Stimulated activated CD4-positive, alpha-beta T cell treated with anti-CD3 and anti-CD28 coated beads, Interleukin-1b, Interleukin-23, amount 100 ng/mL, for 1 hour (primary cell): ENCODE measurements at places on chromosomes 12 and 14.

DNA sequence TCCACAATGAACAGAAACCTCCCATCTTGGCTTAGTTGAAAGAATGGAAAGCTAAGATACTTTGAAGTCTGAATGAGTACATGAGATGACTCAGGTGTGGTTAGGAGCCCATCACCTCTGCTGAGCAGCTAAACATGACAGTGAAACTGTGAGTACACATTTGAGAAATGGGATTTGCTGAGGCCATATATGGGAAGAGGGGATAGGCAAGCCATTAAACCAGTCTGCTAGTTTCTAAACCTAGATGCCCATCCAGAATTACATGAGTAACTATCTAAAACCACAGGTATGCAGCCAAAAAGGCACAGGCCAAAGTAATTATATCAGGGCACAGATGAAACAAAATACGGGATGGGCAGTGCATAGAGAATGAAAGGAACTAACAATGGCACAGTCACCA, 41.2 kb downstream of the NKX2-1 start:
- DNase-seq, result no peak

DNA sequence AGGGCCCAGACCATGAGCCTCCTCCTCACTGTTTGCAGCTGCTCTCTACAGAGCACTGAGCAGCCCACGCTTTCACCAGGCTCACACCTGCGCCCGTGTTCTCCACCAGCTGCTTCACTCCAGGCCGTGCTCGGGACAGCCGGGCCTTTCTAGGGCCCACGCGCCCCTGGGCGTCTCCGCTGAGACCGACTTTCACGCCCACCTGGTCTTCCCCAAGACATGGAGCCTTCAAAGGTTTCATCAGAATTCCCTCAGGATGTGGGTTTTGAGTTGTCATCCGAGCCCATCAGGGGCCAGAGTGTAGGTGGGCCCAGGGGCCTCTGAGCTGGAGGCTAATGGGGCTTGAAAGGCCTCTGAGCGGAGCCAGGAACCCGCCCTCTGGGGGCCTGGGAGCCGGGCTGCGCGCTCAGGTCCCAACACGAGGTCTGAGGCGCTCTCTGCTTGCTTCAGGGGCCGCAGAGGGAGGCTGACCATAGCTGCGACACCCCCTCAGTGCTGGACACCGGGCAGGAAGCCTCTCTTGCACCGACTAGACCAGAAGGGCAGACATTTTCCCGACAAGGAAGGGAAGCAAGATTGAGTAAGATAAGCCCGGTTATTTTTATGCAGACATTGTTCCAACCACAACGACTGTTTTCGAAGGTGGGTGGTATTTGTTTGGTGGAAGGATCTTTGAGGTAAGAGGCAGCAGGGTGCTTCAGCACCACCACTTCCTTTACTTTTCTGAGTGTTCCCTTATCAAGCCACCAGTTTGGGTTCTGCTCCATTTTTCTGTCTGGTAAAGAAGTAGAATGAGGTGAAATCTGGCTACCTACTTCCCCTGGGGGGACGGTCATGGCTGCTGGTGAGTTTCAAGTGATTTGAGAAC, 125.0 kb upstream of the FUT8 start:
- no peak for DNase-seq

DNA sequence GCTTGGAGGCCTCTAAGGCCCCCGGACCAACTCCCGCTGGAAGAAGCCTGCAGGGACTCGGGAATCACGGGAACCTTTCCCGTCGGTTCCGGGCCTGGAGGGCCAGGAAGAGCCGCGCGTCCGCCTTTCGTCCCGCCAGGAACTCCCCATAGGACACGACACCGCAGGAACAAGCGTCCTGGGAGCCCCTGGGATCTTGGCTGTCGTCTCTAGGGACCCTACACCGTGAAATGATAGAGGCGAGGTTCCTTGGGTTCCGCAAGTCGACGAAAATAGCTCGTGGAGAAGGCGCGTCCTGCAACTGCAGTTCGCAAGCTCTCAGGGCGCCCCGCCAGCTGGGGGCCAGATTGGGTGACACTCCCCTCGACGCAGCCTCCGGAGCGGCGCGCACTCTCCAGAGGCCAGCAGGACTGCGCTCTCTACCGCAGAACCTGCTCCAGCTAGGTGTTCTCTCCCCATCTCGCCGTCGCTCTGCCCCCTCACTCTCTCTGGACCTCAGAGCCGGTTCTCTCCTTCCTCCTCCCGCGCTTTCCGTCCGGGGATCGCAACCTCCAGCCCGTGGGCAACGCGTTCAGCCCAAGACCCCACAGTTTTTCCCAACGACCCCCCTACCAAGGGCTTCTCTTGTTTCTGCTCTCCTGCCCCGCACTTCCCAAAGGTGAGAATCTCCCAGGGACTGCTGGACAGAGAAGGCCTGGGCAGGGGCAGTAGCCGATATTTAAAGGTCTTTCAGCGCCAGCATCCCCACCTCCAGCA, 776 bp downstream of the BMP4 start:
- DNase-seq, result no peak

DNA sequence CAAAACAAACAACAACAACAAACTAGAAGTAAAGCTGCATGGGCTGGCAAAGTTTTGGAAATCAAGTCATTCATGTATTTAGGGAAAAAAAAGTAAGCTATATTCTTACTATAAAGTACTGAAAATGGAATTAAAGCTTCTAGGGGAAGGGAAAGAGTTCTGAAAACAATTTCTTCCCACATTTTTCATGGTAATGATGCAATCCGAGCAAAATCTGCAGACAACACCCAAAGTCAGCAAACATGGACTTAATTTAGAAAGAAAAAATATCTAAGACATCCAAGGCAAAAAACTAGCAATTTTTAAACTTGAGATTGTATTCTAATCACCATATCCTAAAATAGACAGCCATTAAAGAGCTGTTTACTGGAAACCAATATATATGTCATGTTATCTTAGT, 86.3 kb downstream of the LRP6 start:
- DNase-seq, result no peak

DNA sequence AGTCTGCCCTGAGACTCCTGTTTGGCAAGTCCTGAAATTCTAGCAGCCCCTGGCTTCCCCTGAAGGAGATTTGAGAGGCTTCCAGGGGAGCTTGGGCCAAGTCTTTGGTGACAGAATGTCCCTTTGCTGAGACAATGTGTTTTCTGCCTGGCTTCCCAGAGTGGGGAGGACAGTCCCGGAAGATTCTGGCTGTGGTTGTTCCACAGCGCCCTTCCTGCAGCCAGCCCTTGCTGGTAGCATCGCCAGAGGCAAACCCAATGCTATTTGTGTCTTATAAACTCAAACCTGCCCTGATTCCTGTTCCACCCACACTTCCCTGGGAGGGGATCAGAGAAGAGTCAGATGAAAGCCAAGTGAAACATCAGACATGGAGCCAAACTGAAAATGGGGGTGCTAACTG, 56.4 kb upstream of the OAS1 start:
- no peak for DNase-seq

- DNase-seq, result no peak
Measured at GRCh38 chr14:92637228-92637627, 111.2 kb downstream of the LGMN start.

DNA sequence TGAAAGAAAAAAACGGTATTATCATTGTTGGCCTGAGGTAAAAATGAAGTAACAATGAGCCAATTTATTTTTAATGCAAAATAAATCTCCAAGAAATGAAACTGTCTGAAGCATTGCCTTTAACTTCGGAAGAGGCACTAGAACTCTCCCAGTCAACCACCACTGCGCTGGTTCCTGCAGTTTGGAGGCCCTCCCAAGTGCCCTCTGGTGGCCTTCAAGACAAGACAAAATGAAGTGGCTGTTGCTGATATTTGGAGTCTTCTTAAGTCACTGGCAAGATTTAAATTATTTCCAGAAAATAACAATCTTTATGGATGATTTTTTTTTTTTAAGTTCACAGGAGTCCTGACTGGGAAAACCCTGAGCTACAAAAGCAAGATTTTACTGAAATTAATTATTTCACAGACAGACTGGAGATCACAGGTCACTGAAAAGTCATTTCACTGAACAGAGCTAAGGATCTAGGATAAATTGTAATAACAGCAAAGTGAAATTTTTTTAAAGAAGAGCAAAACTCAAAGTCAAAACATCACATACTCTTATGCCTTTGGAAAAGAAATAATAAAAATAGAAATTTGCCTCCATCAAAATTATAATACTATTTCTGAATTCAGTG, 58.2 kb downstream of the DICER1 start:
- DNase-seq, result no peak

DNA sequence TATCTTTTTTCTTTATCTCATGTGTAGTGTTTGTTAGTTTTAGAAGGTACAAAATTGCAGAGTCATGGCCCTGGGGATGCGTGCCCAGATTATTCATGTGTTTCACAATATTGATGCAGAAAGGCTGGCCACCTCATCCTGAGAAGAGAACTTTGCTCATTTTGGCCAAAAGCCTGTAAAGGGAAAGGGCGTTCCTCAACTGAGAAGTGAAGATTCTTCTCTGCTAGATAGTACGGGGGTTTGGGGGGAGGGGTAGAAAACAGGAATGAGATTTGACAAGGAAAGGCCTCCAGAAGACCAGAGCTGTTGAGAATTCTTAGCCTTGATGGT, 1.7 kb downstream of the MGST1 start:
- DNase-seq, result no peak

GRCh38 chr14:104267895-104268294, 129.5 kb downstream of the KIF26A start:
- no peak for DNase-seq

DNA sequence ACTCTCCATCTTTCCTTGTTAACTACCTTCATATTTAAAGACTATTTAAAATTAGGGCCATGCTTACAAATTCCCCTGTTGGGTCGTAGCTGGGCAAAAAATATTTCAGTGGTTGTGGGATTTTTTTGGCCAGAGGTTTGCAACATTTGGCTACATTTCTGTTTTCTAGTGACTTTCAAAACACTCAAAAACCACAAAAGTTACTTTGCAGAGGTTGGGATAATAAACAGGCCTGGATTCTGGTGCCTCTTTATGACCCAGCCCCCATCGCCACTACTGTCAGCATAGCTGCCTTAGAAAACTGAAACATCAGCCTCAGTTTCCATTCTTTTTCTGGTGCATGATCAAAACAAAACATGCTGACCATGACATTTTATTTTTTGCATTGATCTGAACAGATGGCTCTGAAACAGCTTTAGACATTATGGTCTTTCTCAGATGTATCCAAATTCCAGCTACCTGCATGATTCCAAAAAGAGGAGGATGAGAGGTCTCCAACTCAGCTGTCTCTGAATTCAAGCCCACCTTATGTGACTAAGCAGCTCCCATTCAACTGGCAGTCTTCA, 5.2 kb downstream of the DPF3 start:
- no peak for DNase-seq

- no peak for DNase-seq
Measured at GRCh38 chr12:131380965-131381705, 329.8 kb upstream of the SFSWAP start.

DNA sequence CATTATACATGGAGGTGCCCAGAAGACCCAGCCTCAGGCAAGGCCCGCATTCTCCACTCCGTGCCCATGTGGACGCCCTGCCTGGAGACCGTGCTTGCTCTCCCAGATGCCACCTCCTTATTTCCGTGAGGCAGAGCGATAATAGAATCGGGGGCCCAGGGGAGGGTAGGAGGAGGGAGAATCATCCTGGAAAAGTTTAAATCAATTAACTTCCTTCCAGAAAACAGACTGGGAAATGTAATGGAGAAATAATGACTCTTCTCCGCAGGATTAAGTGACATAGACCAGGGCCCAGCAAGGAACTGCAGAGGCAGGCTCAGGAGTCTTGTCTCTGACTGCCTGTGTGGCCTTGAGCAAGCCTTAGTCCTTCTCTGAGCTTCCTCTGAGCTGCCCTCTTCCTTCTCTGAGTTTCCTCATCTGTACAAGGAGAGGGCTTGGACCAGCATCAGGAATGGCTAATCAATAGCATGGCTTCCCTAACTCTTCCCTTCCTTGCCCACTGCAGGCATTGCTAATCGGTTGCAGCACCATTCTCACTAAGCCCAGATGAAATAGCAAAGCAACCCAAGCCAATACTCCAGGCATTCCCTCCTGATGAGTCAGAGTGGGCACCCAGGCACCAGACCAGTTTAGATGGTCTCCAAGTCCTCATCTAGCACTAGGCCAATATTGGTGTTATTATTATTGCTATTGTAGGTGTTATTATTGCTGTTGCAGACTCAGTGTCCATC, 11.3 kb upstream of the FAM222A start:
- no peak for DNase-seq

GRCh38 chr14:73248108-73248868, 11.0 kb downstream of the PAPLN start:
- no peak for DNase-seq

DNA sequence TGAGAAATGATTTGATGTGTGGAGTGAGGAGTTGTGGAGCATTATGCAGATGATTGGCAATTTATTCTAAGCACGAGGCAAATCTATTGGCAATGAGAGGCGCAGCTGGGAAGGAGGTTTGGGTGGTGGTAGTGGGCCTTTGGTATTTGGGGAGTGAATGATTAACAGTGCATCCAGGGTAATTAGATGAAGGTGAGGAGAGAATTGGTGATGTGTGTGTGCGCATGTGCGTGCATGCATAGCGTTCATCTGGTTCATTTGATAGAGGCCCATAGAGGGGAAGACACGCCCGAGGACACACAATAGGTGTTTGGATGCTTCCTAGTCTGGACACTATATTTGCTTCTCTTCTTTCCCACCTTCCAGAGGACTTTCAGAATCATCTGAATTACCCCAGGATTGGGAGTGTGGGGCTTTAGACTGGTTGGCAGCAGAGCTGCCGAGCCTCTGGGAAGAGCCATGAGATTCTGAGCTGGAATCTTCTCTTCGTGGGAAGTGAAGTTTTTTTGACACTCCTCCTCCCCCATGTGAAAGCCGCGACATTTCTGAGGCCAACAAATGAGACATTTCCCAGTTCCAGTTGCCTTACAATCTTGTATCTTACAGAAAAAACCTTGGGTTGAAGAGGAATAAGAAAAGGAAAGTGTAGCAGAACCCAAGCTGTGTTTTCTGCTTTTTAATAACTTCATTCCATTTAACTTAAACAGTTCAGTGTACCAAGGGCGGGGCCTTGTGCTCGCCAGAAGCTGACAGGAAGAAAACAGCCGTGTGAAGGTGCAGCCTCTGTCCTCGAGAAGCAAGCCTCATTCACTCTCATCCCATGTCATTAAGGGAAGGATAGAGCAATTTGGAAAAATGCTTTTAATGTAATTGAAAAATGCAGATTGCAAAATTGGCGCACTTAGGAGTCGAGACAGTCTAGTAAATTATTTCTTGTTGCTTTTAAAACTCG, 65.2 kb downstream of the SLC25A47 start:
- no peak for DNase-seq

- no peak for DNase-seq
Measured at GRCh38 chr12:99455350-99456035, 192.1 kb upstream of the GARIN6 start.

GRCh38 chr12:38886931-38887330, 18.5 kb downstream of the CPNE8 start:
- no peak for DNase-seq

GRCh38 chr12:65305346-65305950, 27.0 kb downstream of the MSRB3 start:
- DNase-seq, result no peak

GRCh38 chr14:62947301-62947700, 98.0 kb downstream of the KCNH5 start:
- no peak for DNase-seq

- DNase-seq, result no peak
Measured at GRCh38 chr12:11861864-11862600, 208.7 kb upstream of the BCL2L14 start.
